ENCODE measurements at places on chromosomes 5 and 9. TPM values are rescaled to one million over a fixed set of nuclear protein-coding genes. Genes with fewer than 3 reads are reported as not detected.

Gene ST8SIA4
- not detected for total RNA-seq

Gene PRR16
- total RNA-seq: 0.77 TPM

Gene DNAJC21
- 25.8 TPM for total RNA-seq

Gene PCDHB12
- not detected for total RNA-seq

Gene NR2F1-AS1
- total RNA-seq: 2.2 TPM

Gene CCDC127
- 4.2 TPM for total RNA-seq

DNA sequence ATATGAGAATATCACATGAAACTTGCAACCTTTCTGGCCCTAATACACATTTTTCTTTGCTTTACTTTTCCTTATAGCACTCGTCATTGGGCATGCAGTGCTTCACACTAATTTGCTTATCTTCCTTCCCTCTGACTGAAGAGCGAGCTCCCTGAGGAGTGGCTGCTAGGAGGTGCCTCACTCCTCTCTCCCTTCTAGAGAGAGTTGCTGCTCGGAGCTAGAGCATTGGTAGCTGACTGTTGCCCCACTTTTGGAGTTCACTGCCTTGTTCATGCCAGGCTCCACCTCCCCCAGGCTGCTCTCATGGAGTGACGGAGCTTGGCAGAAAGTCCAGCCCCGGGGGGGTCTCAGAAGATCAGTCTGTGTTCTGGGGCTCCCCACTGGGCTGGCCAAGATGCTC lies 413.2 kb downstream of the MED10 start:
- DNase-seq: no peak

DNA sequence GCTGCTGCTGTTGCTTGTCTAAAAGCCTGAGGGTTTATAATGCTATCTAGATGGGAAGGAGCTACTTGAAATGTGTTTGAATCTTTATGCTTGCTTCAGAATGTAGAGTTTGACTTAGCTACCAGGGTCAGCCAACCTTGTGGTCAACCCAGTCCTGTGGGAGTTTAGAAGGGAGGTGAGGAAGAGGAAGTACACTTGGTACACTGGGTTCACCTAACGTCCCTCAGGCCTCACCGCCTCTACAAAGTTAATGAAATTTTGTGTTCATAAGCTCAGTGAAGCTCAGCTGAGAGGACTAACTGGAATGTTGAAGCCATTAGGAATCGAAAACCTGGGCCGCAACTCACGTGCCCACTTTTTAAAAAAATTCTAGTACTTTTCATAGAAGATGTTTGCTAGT lies 10.7 kb downstream of the IQGAP2 start:
- DNase-seq: no peak

DNA sequence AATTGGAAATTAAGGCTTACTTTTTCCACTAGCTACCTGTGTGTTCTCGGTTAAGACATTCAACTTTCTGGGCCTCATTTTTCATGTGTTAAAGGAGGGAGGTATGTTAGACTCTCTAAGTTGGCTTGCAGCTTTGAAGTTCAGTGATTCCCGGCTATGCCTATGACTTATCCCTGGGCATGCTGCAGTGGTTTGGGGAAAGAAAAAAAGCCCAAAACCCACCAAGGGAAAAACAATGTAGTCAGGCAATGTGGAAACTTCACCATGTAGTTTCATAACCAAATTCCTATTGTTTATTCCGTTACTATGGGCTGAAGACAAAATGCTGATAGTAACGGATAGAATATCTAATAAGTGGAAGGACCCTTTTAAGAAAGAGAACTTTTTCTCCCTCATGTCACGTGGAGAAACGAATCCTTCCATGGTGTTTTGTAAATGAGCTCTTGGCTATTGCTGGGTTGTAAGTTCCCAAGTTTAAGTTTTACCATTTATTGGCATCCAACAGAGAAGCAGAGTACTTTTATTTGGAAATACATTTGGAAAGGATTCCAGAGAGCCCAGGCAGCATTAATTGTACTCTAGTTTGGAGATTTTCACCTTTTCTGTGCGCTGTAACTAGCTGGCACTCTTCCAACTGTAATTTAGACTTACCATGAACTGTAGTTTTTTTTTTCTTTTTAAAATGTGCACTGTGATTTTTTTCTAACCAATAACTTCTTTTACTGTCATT lies 84.9 kb upstream of the MPDZ start:
- DNase-seq: no peak

DNA sequence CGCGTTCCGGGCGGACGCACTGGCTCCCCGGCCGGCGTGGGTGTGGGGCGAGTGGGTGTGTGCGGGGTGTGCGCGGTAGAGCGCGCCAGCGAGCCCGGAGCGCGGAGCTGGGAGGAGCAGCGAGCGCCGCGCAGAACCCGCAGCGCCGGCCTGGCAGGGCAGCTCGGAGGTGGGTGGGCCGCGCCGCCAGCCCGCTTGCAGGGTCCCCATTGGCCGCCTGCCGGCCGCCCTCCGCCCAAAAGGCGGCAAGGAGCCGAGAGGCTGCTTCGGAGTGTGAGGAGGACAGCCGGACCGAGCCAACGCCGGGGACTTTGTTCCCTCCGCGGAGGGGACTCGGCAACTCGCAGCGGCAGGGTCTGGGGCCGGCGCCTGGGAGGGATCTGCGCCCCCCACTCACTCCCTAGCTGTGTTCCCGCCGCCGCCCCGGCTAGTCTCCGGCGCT lies at the start of gene DAPK1:
Gene DAPK1, plus strand, starts transcription at position 264 of the 442 bp plus-strand sequence. CDS start 1,211 bp downstream, outside the sequence.
- no peak for DNase-seq

GRCh38 chr9:112809351-112809848 lies 58.8 kb downstream of the SNX30 start:
- no peak for DNase-seq

DNA sequence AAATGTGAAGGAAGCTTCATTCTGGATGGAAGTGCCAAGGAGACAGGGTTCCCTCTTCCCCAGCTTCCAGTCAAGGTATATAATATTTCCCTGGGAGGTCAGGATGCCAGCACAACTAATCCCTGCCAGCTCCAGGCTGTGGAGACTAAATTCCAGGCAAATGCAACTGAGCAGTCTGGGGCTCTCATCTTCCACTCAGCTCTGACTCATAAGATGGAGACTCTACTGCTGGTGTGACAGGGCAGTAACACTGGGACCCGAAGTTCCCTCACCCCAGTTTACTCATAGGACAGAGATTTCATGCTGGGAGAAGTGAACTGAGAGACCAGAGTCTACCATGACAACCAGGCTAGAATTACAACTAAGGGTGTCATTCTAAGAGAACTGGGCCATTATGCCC lies 235.4 kb downstream of the FSTL4 start:
- DNase-seq: no peak

DNA sequence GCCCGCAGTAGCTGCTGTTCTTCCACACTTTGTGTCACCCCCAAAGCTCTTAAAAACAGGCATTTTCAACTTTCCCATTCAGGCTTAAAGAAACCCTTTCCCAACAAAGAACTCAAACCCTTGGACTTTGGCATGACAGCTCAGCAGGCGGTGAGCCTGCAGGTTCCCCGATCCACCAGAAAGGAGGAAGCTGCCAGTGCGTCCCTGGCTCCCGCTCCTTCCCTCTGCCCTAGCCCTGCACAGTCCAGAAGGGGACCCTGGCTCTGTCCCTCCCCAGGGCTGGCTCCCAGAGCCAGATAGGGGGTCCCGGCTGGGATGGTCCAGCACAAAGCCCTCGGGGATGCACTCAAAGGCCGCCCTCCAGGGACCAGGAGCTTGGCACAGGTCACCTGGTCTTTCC lies 9.6 kb downstream of the SLC9A3 start:
- no peak for DNase-seq

DNA sequence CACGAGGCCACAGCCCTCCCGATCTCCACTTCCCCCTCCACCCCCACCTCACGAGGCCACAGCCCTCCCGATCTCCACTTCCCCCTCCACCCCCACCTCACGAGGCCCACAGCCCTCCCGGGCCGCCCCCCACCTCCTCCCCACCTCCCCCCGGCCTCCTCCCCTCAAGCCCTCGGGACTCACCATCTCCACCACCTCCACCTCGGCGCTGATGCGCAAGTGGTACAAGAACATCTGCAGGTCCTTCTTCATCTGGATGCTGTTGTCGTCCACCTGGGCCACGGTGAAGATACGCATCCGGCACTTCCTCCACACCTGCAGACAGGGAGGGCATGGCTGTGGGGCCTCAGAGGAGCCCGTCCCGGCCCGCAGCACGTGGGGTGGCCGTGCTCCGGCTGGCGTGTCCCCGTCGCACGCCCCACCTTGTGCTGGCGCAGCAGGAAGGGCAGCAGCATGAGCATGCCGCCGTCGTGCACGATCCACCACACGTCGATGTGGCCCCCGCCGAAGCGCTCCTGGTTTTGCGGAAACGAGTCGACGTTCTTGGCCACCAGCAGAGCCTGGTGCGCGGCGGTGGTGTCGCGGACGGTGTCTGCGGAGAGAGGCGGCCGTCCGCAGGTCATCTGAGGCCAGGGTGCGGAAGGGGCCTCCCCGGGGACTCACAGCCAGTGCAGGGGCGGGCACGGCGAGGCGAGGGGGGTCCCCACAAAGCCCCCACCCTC lies 48.0 kb downstream of the SLC12A7 start:
- no peak for DNase-seq

- DNase-seq: no peak
Observed at GRCh38 chr5:142474431-142475094, 149.7 kb upstream of the SPRY4 start.

DNA sequence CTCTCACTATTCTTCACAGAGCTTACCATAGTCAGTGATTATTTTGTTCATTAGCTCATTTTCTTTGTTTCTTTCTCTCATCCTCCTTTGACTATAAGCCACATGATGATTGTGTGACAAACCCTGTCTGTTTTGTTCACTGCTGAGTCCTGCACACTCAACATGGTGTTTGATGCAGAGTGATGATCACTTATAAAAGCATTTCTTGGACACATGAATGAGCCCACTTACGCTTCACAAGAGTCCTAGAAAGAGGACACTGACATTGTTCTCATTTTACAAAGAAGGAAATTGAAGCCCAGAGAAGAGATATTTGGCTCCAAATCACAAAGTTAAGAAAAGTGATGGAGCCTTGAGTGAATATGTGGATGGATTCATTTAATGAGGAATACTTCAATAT lies 13.4 kb downstream of the ABLIM3 start:
- DNase-seq: no peak

GRCh38 chr9:4207123-4207875 lies 92.6 kb downstream of the GLIS3 start:
- no peak for DNase-seq

GRCh38 chr5:134115806-134116175 lies 1.3 kb downstream of the TCF7 start:
- DNase-seq: no peak

GRCh38 chr5:177994561-177995190 lies 1.4 kb downstream of the PROP1 start:
- DNase-seq: no peak

- DNase-seq: no peak
Observed at GRCh38 chr9:81885602-81886001, 42.6 kb upstream of the SPATA31D4 start.

- no peak for DNase-seq
Observed at GRCh38 chr5:143271431-143271830, 132.1 kb downstream of the NR3C1 start.

DNA sequence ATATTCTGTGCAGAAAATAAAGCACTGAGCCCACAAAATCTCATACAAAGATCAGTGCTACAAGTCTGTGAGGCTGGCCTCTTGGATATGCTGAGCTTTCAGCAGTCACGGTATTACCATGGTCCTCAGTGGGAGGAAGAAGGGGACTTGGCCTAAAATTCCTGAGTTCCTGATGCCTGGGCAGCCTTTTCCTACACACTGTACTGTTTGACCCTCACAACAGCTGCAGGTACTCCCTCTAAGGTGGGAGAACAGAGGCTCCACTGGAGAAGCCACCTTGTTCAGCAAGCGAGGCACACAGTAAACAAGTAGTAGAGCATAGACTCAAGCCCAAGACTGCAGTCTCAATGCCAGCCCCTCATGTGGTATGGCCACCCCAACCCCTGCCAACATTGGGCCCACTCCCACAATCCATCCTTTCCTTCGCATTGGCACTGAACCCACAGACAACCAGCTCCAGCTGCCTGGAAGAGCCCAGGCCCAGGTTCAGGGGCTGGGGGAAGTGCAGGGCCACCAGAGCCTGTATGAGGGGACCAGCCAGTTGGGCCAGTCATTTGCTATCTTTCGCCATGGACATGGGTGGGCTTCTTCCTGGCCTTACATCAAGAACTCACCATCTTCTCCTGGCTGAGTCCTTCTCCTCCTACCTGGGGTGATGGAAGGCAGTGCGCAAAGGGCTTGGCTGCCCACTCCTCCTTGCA lies 14.3 kb downstream of the ACSL6 start:
- DNase-seq: no peak

GRCh38 chr5:55409775-55410174 lies 102.0 kb downstream of the MTREX start:
- no peak for DNase-seq

DNA sequence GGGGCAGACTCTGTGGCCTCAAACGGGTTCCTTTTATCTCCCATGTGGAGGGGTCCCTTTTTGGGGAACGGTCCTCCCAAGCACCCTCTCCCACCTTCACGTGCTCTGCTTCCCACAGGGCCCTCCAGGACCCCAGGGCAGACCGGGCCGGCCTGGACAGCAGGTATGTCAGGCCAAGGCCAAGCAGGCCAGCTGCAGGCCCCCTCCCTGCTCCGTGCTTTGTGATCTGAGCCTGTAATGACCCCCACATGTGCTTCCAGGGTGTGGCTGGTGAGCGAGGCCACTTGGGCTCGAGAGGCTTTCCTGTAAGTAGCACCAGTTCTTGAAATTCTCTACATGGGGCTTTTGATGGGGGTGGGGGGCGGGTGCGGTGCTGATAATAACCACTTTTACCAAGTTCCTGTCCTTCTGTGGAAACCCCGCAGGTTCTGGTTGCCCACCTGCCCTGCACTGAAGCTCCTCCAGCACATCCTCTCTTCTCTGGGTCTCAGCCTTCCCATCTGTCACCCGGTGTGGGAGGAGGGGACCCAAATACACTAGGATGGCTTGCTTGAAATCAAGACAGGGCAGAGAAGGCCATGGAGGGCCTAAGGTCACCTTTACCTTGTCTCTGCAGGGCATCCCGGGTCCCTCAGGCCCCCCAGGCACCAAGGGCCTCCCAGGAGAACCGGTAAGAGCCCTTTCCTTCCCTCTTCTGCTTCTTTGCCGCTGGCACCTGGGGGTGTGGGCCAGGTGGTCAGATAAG lies 57.9 kb upstream of the ORM1 start:
- DNase-seq: no peak

GRCh38 chr5:40939753-40940152 lies 30.5 kb downstream of the C7 start:
- DNase-seq: no peak

DNA sequence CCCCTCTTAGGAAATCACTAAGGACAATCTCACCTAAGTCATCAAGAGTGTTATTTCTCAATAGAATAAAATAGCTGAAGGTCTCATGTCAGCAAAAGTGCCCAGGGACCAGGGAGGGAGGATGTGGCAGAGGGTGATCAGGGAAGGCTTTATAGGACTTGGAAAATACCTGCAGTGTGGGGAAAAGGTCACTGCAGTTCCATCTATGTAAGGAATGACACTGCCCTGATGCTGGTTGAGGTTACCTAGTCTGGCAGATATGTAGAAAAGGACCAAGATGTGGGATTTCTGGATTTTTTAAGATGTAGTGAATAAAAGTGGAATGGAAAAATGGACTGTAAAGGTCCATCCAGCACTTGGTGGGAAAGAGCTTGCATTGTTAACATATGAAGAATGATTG lies 18.3 kb downstream of the PRDM9 start:
- no peak for DNase-seq

Data from HT1080 (cell line).